ENCODE measurements at places on chromosomes 6 and 20.

DNA sequence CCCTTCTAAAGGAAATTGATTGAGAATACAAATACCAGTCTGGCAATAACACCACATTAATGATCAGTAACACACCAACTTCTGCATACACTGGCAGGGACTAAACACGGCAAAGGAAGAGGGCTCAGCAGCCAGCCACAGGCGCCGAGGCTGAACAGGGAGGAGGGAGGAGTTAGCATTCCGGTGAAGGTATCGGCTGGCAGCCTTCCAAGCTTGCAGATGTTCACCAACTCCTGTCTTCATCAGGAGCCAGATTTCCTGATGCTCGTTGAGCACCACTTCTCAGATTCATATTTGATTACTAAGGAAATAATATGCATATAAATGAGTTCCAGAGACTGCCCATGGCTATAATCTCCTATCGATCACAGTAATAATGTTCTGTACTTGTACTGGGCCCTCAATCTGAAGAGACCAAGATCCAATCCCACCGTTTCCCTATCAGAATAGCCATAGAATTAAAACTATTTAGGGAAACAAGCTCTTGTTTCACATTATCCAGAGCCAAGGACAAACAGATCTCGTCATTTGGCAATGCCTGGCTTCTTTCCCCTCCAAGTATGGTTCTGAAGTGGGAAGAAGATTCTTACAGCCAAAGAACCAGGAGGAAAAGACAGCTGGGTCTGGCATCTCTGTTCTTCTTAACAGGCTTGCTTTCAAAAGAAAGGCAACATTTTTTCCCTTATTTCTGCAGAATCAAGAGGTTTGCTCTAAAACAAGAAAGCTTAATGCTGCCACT lies 42.2 kb downstream of the GFOD1 start:
- no peak for DNase-seq

DNA sequence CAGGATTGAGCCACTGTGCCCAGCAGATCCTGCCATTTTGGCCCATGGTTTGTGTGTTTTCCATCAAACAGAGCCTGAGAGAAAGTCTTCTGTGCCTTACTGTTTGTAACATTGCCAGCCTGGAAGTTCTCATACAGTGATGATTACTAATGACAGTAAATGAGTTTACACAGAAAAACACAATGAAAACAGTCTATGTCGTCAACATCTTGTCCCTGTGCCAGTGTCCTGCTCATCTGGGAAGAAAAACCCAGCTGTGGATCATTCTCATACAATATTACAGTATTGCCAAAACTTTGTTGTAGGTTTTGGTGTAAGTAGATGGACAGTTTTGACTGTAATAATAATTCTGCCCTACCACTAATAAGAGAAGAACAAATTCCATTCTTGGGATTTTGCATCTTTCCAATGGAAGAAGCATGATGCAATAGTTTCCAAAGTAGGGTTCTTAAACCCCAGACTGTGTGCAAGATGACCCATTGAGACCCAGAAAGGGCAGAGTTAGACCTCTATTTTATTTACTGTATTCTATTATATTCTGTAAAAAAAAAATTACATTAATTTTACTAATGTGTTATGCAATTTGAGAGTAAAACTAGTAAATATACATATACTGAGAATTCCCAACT lies 135.0 kb upstream of the JARID2 start:
- no peak for DNase-seq

GRCh38 chr6:30163090-30163917 lies at the start of gene TRIM15:
TRIM15 (plus strand) TSS chr6:30163546; CDS start chr6:30163685, 139 bp downstream.
- peak; percentile 18 for DNase-seq

- DNase-seq: no peak
Measured at GRCh38 chr6:89542081-89542857, 96.3 kb downstream of the LYRM2 start.

GRCh38 chr6:52929321-52930164 lies 20.0 kb upstream of the GSTA3 start:
- no peak for DNase-seq

DNA sequence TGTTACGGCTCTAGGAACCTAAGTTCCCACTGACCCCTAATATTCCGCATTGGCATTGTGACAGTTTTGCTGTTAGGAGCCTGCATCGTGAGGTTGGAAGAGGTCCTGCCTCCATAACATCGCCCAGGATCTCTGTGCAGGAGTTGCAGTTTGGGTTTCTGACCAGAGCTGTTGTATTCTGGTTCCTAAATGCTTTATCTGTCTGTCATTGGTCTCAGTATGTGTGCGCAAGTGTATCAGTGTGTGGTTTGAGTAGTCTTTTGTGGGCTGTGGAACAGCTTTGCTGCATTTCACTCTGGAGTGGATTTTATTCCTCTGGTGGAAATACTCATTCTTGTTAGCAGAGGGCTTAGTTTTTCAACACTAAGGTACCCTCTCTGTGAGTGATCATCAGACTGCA lies 95.6 kb downstream of the CDYL start:
- no peak for DNase-seq

DNA sequence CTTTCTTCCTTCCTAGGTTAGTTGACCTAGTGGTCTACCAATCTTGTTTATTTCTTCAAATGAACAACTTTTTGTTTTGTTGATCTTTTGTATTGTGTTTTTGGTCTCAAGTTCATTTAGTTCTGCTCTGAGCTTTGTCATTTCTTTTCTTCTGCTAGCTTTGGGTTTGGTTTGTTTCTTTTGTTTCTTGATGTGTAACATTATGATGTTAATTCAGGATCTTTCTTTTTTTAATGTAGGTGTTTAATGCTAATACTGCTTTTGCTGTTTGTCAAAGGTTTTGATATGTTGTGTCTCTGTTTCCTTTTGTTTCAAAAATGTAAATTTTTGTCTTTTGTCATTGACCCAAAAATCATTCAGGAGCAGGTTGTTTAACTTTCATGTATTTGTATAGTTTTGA lies 65.7 kb downstream of the ZC2HC1B start:
- no peak for DNase-seq

- no peak for DNase-seq
Measured at GRCh38 chr20:25285091-25285647, 37.3 kb downstream of the PYGB start.

DNA sequence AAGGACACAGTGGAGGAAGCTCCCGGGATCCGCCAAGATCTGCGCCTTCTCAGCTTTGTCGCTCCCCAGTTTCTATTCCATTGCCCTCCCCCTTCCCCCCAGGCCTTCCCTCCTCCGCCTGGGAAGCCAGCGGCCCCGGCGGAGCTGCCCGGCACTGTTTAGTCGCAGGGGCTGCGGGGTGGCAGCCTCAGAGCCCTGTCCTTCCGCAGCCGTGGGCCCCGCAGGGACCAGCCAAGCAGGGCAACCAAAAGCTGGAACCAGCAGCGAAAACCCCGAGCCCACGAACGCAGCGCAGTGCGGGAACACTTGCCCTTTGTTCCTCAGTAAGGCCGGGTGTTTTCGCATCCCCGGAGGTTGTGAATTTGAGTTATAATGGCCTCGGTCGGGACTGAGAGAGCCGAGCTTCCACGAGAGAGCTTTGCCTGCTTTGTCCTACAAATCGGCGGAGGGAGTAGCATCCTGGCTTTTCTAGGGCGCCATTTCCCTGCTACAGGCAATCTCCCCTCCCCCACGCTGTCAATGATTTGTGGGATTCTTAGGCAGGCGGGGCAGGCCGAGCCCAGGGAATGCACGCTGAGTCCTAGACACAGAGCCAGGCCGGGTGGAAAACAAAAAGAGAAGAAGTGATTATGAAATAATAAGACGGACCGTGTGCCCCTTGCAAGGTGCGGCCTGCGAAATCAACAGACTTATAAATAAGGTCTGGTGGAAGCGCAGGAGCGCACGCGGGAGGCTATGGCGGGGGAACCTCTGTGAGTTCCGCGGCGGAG lies 4.0 kb upstream of the TUBB2B start:
- DNase-seq: no peak

- DNase-seq: no peak
Measured at GRCh38 chr6:75603106-75603420, 1.4 kb downstream of the SENP6 start.

- no peak for DNase-seq
Measured at GRCh38 chr6:152124429-152125074, 317.1 kb downstream of the ESR1 start.

- DNase-seq: no peak
Measured at GRCh38 chr6:158109748-158110147, 58.3 kb downstream of the SERAC1 start.

DNA sequence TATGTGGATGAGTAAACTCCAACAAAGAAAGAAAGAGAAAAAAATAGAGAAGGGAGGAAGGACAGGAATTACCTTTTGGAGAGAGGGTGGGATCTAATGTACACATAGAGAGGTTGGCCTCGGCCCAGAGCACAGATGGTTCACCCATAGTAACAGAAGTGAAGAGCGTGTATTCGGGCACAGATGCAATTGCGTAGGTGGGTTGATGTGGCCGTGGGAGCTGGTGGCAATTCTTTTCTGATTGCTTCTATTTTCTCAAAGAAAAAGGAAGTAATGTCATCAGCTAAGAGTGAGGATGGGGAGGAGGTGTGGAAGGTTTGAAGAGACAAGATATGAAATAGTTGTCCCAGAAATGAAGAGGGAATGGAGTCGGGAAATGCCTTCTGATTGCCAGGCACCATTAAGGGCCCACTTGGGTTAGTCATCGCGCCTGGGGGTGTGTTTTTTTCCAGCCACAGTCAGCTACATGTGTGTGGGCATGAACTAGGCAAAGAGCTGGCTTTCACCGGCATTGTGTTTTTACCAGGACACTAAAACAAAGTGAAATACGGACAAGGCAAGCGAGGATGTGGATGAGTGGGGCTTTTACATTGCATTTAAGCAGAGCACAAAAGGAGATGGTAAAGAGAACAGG lies 158.7 kb downstream of the SYNE1 start:
- DNase-seq: no peak

- no peak for DNase-seq
Measured at GRCh38 chr20:48801197-48801596, 26.6 kb downstream of the PREX1 start.

DNA sequence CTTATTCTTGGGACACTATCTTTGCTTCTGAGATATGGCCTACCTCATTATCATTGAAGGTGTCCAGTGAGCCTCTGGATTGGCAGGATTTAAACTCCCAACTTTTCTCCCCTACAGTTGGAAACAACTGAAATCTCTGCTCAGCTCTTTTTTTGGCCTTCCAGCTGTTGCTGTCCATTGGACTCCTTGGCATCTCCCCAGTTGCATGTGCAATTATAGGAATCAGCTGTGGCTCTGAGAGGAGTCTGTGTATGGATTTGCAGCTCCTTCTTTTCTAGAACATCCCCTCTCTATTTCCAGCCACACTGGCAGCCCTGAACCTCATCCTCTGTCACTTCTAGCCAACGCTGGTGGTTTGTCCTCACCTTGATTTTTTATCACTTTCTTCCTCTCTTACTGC lies 21.2 kb downstream of the RAB22A start:
- no peak for DNase-seq

DNA sequence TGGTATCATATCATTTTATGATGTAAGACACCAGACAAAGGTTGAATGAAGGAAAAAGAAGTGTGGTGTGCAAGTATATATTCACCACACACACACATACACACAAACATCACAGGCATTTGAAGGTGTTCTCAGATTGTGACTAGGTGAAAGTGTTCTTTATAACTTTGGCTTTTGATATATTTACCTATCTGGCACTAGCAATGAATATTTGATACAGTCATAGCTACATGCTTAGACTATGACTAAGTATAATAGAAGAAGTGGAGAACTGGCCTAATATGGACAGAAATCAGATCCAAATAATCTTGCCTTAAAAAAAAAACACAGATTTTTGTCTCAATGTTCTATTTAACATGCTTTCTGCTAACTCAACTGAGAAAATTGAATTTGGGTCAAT lies 809.9 kb downstream of the KIF16B start:
- DNase-seq: no peak

GRCh38 chr6:12069891-12070529 lies 57.9 kb downstream of the HIVEP1 start:
- no peak for DNase-seq

DNA sequence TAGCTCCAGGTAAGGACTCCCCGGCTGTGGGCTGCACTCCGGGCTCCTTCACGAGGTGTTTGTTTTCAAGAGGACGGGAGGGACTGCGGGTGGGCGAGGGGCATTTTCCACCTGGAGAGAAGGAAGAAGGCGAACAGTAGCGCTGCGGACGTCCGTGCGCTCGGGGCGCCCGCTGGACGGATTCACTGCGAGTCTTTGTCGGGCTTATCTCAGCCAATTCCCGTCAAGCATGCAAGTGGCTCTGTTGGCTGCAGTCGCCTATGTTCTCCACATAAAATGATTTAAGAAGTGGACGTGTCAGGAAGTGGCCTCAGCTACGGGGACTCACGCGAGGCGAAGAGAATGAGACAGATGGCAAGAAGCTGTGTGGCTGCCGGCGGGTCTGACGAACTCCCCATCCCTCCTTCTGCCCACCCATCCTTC lies 332 bp downstream of the GRIK2 start:
- no peak for DNase-seq

DNA sequence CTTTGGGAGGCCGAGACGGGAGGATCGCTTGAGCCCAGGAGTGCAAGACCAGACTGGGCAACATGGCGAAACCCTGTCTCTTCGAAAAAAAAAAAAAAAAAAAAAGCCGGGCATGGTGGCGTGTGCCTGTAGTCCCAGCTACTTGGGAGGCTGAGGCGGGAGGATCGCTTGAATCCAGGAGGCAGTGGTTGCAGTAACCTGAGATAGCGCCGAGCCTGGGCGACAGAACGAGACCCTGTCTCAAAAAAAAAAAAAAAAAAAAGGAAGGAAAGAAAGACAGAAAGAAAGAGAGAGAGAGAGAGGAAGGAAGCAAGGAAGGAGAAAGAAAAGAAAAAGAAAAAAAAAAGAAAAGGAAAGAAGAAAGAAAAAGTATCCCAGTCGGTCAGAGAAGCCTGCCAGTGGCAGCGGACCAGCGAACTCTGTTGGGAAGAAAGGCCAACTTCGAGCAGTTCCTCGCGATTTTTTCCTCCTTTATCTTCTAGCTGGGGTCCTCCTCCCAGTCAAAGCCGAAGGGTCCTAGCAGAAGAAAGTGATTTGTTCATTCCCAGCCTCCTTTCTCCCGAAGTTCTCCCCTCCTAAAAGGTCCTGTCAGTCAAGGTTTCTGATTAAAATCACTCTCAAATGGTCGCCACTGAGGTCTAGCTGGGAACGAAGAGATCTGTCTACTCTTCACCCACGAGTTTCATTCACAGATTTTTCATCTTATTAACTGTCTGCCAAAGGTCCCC lies 2.4 kb upstream of the SYCP2L start:
- DNase-seq: no peak

GRCh38 chr6:168030908-168031307 lies 33.4 kb downstream of the KIF25 start:
- DNase-seq: no peak

GRCh38 chr6:74181471-74181870 lies 485.5 kb downstream of the CD109 start:
- DNase-seq: no peak

- no peak for DNase-seq
Measured at GRCh38 chr6:167115054-167115453, 7.8 kb upstream of the CCR6 start.

Data from activated CD4-positive, alpha-beta T cell treated with anti-CD3 and anti-CD28 coated beads, Interleukin-2, amount 50 U/mL, for 4 hours (primary cell).